Stimulated activated CD8-positive, alpha-beta memory T cell treated with anti-CD3 and anti-CD28 coated beads, Interleukin-7, amount 100 ng/mL, for 4 hours (primary cell): ENCODE measurements at places on chromosomes 1 and 21.

DNA sequence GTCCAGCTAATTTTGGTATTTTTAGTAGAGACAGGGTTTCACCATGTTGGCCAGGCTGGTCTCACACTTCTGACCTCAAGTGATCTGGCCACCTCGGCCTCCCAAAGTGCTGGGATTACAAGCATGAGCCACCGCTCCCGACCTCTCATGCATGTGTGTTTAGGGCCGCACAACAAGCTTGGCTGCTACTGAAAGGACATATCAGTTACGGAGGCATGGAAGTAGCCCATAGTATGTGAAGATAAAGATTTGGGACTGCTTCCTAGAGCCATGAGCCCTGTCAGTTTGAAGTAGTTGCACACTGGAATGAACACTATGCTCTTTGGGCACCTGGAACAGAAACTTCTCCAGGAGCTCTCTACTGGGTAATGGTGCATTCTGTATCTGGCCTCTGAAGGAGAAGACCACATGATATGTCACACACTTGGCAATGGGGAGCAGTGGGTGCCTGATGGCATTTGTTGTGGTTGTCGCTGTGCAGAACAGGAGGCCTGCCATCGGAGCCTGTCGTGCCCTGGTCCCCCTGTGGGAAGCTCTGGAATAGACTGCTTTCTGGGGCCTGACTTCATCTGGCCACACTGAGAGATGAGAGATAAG, 144.7 kb upstream of the KIF26B start:
- DNase-seq: no peak

DNA sequence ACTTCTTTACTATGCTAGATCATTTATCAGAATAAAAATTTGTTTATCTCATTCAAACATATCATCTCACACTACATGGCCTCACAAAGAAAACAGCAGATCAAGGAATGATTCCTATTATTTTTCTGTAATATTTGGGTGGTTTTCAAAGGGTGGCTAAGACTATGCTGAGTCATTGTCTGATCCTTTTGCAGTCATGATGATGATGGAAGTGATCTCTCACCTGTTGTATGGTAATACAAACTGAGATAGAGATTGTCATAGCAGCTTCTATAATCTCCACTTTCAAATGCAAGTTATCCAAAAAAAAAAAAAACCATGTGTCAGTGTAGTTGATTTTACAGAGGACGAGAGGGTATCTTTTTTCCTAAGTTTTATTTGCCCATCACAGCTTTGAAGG, 37.2 kb upstream of the GBP5 start:
- DNase-seq: no peak

- DNase-seq: no peak
These were observed 7.3 kb upstream of the DISC1 start for GRCh38 chr1:231619257-231619634.

DNA sequence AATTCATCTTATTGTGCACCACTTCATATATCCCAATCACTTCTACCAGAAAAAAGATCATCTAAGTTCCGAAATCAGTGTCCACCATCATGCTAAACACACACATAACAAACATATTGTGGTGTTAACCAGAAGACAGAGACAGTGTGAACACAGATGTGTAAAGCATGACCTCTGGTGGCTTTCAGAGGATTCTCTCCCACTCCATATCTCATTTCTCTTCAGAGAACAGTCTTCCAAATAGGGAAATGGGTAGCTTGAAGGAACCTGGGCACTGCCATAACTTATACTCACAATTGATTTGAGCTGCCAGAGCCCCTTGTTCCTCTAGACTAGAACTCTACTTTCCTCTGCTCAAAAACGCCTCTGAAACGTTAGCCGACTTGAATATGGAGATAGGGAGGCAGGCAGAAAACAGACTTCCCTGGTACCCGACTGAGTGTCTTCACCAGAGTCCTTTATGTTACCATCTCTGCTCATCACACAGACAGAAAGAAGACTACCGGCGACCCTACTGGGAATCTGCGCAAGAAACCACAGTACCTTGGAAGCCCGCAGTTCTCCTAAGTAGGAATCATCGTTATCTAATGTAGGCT, 1.8 kb upstream of the ELAPOR1 start:
- DNase-seq: no peak

- DNase-seq: no peak
These were observed 104.0 kb downstream of the NIBAN1 start for GRCh38 chr1:184870319-184870718.

DNA sequence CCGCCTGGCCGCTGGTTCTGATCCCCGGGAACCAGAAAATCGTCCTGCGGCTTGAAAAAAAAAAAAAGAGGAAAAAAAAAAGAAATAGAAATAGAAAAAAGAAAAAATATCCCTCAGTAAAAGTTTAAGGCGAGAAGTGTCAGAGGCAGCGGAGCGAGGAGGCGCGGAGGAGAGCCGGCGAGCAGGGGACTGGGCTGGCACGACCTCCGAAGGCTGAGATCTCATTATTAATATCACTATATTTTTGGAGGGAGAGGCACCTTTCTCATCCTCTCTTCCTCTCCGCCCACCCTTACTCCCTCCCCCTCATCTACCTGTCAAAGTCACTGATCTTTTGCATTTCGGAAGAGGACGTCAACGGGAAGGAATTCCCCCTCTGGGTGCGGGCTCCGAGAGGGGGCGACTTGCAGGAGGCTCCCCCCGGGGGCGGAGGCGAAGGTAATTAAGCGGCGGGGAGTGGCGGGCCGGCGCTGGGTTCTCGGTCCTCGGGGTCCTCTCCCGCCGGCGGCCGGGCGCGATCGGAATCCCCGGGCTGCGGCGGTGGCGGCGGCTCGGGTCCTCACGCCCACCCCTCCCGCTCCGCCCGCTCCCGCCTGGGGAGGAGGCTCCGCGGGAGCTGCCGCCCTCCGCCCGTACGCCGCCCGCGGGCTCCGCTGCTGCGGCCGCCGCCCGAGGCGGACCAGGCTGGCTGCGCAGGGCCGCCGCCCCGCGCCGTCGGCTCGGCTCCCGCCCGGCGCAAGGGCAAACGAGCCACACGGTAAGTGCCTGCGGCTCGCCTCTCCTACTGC, at the start of gene NTNG1:
Gene NTNG1 (plus strand): TSS at position 337 of the 788 bp plus-strand sequence.
- peak; percentile 21 for DNase-seq

DNA sequence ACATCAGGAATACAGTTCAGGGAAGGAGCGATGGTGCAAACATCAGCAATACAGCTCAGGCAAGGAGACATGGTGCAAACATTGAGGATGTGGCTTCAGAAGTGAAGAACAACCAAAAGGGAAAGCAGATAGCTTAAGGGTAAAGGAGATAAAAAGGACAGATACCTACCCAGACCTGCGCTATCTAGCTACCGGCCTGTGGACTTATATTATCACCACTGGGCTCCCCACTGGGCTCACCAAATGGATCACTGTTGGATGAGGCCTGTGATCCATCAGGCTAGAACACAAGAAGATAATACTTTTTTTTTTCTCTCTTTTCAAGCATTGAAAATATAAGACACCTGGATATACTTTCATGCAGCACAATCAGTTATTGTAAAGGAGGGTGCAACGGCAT, 44.7 kb upstream of the C8B start:
- no peak for DNase-seq

- DNase-seq: no peak
These were observed 69.8 kb downstream of the TNR start for GRCh38 chr1:175673371-175674150.

- DNase-seq: no peak
These were observed 138.8 kb downstream of the NTMT2 start for GRCh38 chr1:170284512-170284911.

DNA sequence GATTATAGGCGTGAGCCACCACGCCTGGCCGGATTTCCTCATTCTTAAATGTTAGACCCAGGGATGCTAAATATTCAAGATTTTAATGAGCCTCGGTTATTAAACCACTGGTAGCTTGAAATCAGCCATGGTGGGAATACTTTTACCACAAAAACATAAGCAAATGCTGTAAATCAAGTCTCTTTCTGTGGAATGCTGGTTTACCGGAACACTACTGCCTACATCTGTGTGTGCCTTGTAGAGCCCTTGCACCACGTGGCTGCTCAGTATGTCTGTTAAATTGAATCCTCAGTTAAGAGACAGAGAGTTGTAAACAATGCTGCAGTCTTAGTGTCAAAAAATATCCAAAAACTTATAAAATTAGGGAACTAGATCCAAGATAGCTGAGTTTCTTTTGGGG, 26.8 kb upstream of the CNN3 start:
- no peak for DNase-seq

DNA sequence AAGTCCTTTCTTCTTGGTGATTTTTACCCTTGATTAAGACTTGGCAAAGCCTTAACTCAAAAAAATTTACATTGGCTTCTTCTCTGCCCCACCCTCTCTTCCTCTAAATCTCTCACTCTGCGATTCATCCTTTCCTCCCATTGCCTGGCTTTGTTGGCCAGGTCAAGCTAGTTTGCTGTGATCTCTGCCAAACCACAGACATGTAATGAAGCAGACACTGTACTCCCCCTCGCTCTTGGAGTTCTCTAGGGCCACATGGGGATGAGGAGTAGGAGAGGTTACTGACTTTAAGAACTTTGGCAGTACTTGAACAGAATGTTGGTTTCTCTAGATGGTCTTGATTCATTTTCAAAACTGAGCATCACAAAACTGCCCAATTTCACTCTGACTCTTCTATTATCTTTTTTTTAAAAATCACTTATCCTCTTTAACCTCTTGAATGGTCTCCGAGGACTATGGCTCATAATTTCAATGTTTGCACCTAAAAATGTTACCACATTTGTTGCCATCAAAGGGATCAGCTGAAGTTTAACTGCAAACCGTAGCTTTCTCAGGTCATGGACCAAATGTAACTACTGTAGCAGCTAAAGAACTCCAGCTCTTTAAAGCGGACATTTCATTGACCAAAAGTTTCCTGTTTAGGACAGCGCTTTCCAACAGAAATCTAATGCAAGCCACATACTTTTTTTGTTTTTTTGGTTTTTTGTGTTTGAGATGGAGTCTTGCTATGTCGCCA, 62.7 kb upstream of the IPO9 start:
- DNase-seq: no peak

GRCh38 chr1:221335161-221336101, 406.5 kb downstream of the DUSP10 start:
- no peak for DNase-seq

- no peak for DNase-seq
These were observed 59.4 kb downstream of the SLC66A1 start for GRCh38 chr1:19371226-19372135.

DNA sequence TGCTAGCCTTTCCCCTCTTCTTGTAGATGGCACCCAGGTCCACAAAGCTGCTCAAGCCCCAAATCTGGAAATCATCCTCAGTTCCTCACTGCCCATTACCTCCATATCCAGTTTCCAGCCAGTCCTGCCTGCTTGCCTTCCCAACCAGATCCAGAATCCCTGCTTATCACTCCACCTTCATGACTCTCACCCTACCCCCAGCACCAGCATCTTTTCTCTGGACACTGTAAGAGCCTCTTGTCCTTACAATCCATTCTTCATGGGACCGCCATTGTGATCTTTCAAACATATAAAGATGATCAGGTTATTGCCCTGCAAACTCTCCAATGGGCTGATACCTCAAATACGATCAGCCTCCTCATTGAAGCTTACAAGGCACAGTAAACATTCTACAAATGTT, 23.5 kb upstream of the NPL start:
- DNase-seq: no peak

DNA sequence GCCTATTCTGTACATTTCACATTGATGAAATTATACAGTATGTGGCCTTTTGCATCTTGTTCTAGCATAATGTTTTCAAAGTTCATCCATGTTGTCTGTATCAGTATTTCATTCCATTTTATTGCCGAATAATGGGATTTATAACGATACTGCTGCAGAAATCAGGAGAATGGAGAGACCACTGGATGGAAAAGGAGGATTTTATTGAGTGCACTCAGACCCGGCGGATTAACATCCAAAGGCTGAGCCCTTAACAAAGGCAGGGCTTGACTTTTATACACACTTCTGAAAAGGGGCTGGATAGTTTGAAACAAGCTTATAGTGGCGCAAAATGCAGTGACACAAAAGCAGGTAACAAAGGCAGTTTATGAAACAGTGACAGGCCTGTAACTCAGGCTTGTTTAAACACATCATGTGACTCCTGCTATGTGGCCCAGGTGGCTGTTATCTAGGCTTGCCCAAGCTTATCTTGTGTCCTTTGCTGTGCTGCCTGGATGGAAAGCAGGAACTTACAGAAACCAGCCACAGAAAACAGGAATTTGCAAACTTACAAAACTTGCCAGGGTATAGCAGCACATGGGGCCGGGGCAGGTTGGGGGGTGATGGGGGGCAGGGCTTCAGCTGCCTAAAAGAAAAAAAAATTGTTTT, 32.8 kb upstream of the KCNJ15 start:
- DNase-seq: no peak

DNA sequence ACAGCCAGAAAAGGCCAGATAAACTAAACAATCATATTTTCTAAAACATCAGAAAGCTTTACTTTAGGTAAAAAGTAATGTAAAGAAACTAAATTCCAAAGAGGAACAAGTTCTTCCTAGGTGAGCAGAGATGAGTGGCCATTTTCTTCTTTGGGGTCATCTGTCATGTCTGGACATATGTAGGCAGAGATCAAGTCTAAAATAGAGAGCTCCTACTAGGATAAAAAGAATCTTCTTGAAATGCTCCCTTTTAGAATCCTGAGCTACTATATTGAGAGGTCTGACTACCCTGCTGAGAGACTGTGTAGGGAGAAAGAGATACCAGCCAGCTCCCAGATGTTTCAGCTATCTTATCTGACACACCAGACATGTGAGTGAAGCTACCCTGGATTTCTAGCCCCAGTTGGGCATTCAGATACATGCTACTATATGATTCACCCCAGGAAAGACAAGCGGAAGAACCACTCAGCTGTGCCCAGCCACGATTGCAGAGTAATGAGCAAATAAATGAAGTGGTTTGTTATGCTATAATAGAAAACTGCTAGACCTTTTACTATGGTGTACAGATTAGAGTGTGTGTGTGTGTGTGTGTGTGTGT, 80.1 kb downstream of the TTLL7 start:
- no peak for DNase-seq

- DNase-seq: no peak
These were observed 99.0 kb downstream of the PLXNA2 start for GRCh38 chr1:208145167-208145566.
